NCI-H187 treated with DMSO at 0.1 percent for 48 hours (cell line): ENCODE measurements at places on chromosomes 2 and 18.
A peak's percentile ranks its signal among the peaks of the same experiment; 100 is the strongest.

DNA sequence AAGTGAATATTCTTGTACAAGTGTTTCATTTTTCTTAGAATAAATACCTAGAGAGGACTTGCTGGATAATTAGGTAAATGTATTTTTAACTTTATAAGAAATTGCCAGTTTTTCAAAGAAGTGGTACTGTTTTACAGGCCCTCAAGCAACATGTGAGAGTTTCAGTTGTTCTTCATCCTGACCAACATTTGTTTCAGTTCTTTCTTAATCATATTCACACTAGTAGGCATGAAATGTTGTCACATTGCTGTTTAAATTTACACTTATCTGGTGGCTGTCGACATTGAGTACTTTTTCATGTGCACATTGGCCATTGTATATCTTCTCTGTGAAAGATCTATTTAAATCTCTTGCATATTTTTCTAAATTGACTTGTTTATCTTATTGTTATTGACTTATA, 178.1 kb downstream of the ACOXL start:
- no peak for DNase-seq

- DNase-seq = no peak
These were observed 265.5 kb upstream of the KCNJ3 start for GRCh38 chr2:154433010-154433409.

DNA sequence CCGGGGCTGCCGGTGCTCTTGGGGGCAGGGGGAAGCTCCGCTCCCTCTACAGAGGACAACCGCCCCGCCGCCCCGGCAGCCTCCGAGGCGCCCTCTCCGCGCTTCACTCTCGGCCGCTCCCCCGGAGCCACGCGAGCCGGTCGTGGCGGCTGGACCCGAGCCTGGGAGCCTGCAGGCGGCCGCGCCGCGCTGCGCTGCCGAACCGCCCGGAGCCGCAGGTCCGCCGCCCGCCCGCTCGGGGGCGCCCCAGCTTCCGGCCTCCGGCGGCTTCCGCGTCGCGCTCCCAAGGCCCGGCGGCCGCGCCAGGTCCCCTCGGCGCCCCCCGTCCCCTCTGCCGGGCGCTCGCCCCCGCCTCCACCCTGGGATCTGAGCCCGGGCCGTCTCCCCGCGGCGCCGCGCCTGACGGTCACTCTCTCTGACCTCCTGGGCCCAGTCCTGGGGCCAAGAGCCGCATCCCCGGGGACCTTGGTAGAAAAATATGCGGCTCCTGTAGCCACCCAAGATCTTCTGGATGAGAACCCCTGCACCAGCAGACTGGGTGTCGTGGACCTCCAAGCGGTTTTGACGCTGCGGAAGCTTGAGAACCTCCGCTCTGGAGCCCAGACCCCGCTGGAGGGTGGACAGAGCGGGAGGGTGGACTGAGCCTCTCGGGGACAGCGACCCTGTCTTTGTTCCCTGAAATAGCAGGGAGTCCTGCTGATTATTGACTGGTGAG, 44.3 kb downstream of the SERTAD2 start:
- no peak for DNase-seq

- no peak for DNase-seq
These were observed 6.1 kb downstream of the SLC66A2 start for GRCh38 chr18:79945118-79946042.

- DNase-seq = no peak
These were observed 31.5 kb downstream of the USP34 start for GRCh38 chr2:61439241-61440002.

- DNase-seq = no peak
These were observed 63.3 kb upstream of the SMAD7 start for GRCh38 chr18:49013961-49014604.

- no peak for DNase-seq
These were observed 57.2 kb upstream of the ASB18 start for GRCh38 chr2:236321415-236321814.

GRCh38 chr2:10345126-10345525, 42.4 kb downstream of the HPCAL1 start:
- no peak for DNase-seq

DNA sequence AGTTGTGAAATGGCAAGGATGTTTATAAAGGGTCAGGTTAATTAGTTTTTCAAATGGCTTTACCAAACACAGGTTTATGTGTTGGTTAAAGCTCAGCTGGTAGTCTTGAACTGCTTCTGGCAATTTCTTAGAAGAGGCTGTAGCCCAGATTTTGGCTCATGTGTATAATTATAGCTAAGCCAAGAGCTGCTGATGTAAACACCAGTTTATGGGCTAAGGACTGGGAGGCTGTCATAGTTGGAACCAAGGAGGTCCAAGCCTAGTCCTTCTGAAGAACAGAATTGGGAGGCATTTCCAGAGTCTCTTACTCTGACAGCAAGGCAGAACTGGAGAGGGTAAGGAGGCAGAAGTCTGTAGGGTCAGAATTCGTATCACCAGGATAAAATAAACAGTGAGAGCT, 25.4 kb downstream of the UBE2E3 start:
- DNase-seq = no peak

DNA sequence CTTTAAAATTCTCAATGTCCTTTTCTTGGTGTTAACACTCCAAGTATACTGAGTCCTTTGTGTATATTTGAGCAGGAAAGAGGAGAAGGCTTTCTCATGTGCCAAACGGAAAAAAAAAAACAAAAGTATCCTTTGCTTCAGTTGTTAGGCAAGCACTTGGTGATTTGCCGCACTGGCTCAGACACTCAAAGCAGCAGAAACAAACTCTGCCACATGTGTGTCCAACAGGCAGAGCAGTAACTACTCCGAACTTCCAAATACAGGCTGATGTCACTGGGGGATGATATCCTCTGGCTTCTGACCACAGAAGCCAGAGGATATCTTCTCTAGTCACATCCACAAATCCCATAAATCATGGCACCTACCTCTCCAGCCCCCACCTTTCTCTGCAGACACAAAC, 108.0 kb upstream of the SALL3 start:
- DNase-seq = no peak

DNA sequence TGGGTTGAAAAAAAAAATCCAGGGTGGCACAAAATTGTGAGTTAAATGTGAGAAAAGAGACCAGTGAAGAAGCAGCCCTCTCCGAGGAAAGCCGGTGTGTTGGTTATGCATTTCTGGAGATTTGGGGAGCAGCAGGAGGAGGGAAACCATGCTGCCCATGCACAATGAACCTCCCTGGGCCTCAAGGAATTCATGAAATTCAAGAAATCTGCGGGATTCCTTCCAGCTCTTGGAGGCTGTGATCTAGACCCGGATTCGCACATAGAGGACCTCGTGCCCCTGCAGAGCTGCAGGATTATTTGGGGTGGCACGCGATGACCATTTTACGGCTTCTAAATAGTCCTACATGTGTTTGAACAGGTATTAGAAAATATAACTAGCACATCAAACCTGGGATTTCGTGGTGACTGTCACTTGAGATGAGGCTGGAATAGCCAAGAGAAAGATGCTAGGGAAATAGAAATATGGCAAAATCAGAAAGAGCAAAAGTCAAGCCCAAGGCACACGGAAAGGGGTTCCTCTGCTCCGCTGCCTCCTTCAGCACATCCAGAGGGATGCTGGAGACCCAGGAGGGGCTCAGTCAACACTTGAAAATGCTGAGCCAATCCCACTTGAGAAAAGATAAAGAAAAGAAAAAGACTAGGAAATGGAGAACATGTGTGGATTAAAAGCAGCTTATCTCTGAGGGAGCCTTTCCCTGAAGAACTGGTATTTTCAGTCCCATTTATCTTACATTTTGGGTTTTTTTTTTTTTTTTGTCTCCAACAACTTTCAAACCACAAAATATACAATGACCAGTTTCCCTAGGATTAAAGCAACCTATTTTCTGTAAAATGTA, 22.0 kb downstream of the KCTD1 start:
- no peak for DNase-seq

GRCh38 chr2:16038621-16039020, 98.3 kb downstream of the MYCN start:
- DNase-seq = no peak

DNA sequence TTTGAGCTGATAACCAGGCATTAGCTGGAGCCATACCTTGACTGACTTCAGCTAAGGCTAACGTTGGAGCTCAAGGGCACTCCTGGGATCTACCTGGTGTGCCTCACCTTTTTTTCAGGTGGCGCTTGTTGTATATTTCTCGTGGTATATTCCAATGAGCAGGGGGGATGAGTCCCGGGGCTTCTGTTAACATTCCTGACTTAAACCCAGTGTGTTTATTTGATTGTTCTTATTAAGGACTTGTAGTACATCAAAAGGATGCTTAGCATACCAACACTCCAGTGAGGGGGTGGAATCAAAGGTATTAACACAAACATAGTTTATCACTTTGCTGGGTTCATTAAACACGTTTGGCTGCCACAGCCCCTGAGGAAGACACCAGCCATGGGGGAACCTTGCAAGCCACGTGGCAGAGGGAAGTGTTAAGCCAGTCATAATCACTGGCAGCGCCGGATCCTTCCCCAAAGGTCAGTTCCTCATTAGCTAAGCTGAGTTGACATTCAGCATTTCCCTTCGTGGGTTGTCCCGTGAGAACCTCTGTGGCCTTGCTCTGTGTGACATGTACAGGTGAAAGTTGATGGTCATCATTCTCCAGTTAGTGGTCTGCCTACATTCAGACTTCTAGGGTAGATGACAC, 119.5 kb upstream of the MCFD2 start:
- no peak for DNase-seq

- DNase-seq = no peak
These were observed 41.3 kb upstream of the ZNF532 start for GRCh38 chr18:58823412-58823811.

GRCh38 chr2:50196775-50197480, 835.0 kb downstream of the NRXN1 start:
- DNase-seq = peak; percentile 3

GRCh38 chr2:236828820-236829219, 256.9 kb upstream of the COPS8 start:
- DNase-seq = no peak

DNA sequence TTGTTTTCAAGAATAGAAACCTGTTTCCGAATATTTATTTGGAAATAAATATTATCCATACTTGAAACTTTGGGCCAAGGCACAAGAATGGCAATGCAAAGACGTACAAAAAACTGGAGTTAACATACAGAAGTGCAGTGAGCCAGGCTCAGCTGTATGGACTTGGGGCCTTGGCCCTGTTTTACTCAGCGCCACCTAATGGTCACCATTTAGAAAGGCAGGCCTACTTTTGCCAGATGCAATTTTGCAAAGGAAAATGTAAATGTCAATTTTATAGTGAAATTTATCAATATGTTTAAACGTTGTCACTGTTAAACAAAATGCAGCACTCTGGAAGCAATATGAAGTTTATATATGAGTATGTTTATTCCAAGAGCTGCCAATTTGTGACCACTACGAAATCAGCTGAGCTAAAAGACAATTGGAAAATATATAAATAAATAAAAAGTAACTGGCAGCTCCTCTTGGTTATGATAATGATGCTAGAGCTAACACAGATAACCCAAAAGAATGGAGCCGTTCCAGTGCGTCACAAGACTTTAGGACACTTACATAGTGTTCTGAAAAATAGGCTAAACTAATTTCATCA, 155.0 kb downstream of the ARHGAP15 start:
- no peak for DNase-seq

DNA sequence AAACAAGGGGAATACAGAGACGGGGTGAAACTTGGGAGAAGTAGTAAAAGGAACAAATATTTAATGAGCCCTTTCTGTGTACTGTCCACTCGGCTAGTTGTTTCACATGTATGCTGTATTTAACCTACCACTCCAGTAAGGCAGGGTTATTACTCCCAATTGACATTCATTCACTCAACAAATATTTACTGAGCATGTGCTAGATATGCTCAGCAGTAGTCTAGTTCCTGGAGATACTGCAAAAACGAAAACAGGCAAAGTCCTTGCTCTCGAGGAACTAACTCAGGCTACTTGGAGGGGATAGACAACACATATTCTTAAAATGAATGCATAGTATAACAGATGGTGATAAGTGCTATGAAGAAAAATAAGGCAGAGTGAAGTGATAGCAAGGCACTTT, 207.3 kb downstream of the SS18 start:
- no peak for DNase-seq

GRCh38 chr2:131140581-131140980, 35.4 kb downstream of the PLEKHB2 start:
- no peak for DNase-seq

DNA sequence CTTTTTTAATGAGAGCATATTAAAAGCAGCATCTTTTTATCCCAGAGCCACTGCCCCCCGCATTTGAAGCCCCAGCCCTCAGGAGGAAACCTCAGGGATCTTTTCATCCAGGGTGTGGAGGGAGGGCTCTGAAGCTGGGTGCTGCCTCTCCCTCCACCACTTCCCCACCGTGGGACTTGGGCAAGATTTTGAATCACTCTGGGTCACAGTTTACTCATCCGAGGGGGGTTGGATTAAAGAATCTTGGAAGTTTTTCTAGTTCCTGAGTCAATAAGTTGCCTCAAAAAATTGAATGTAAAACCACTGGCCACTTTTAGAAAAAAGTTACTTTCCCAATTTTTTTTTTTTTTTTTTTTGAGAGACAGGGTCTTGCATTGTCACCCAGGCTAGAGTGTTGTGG, 62.0 kb upstream of the ANKRD44 start:
- DNase-seq = no peak

GRCh38 chr2:46909771-46910419, 5.7 kb downstream of the MCFD2 start:
- DNase-seq = no peak

DNA sequence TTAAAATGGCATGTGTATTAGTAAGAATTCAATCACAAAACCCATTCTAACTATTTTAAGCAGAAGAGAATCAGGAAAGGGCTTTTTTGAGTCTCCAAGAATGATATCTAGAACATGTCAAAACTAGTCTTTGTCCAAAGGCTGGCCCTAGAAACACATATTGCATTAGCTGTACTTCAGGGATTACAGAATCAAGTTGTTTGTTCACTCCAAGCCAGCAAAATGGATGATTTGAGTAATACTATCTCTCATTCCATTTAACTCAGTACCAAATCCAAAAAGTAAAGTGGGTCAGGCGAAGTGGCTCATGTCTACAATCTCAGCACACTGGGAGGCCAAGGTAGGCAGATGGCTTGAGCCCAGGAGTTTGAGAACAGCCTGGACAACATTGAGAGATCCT, 41.3 kb downstream of the ATF2 start:
- DNase-seq = no peak

DNA sequence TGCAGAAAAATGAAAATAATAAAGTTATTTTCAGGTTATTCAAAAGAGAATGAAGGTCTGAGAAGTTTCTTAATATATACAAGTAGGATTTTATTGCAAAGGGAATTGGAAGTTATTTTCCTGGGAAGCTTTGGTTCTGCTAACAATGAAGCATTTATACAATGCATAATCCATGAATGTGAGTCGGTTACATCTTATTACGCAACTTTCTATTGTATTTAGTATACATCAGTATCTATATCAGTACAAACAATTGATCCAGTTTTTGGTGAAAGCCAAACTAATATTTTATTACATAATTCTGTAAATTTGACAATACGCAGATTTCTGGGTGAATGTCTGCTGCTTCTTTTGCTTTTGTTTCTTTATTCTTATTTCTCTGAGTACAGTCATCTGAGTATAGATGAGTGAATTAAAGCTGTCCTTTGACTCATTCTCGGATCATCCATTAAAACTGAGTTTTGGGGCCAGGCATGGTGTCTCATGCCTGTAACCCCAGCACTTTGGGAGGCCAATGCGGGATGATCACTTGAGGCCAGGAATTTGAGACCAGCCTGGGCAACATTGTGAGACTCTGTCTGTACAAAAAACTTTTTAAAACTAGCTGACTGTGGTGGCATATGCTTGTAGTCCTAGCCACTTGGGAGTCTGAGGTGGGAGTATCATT, 108.5 kb downstream of the SOCS6 start:
- no peak for DNase-seq

GRCh38 chr2:46334389-46335271, 37.4 kb downstream of the EPAS1 start:
- no peak for DNase-seq
